Right lobe of liver (tissue), 6 donors: ENCODE measurements at places on chromosomes 4 and X.

DNA sequence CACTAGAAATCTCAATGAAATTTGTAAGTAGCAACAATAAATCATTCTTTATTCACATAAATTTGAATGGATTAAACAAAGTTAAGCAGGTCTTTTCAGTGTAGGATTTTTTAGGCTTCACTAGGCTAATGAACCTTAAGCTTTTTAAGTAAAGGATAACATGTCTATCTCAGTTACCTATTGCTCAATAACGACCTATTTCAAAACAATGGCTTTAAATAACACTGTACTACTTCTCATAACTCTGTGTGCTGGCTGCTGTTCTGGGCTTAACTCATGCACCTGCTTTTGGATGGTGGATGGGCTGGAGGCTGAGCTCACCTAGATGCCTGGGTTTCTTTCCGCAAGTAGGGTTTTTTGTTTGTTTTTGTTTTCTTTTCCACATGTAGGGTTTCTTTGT is 495.0 kb upstream of the SLIT2 start:
- DNase-seq, result no peak

GRCh38 chr4:151644622-151645021 is 116.2 kb downstream of the GATB start:
- DNase-seq, result no peak

DNA sequence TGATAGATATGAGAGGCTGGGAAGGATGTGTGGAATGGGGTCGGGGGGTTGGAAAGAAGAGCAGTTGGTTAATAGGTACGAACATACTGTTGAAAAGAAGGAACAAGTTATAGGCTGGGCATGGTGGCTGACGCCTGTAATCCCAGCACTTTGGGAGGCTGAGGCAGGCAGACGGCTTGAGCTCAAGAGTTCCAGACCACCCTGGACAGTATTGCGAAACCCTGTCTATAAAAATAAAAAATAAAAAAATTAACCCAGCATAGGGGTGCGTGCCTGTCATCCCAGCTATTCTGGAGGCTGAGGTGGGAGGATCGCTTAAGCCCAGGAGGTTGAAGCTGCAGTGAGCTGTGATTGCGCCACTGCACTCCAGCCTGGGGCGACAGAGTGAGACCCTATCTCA is 58.5 kb upstream of the NHSL2 start:
- no peak for DNase-seq

DNA sequence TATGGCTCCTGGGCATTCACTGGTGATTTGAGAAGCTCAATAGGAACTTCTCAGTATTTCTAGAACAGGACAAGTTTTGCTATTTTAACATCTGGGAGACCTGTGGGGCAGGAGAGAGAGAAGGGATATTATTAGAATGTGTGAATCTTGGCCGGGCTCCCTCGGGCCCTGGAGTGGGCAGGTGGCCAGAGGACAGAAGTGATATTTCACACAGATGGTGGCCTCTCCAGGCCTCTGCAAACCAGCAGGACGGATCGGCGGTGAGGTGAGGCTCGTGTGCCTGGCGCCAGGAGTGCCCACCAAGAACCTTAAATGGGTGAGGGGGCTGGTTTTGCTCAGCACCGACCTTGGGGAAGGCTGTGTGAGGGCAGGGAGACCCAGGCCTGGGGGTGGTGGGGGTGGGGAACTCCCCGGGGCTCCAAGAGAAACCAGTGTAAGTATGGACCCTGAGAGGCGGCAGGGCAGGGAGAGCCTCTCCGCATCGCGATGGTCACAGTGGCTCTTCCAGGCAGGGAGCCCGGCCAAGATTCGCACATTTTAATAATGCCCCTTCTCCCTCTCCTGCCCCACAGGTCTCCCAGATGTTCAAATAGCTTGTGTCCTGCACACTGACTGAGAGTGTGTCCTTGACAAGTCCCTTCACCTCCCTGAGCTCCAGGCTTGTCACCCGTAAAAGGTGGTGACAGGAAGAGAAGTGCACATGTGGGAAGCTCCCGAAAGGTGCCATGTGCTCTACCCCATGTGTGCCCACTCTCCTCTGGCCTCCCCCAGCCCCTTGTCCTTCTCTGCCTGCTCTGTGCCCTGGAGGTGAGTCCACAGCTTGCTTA is 64.9 kb downstream of the SORCS2 start:
- DNase-seq, result no peak

- no peak for DNase-seq
These were observed 179.5 kb downstream of the SMIM20 start for GRCh38 chr4:26093551-26093950.

GRCh38 chr4:145230726-145231125 is 50.3 kb upstream of the OTUD4 start:
- no peak for DNase-seq

- DNase-seq, result no peak
These were observed 84.0 kb downstream of the NHSL2 start for GRCh38 chrX:71994601-71995000.
